ENCODE measurements at places on chromosomes 5 and 9. TPM values are rescaled to one million over a fixed set of nuclear protein-coding genes. Genes with fewer than 3 reads are reported as not detected.

DNA sequence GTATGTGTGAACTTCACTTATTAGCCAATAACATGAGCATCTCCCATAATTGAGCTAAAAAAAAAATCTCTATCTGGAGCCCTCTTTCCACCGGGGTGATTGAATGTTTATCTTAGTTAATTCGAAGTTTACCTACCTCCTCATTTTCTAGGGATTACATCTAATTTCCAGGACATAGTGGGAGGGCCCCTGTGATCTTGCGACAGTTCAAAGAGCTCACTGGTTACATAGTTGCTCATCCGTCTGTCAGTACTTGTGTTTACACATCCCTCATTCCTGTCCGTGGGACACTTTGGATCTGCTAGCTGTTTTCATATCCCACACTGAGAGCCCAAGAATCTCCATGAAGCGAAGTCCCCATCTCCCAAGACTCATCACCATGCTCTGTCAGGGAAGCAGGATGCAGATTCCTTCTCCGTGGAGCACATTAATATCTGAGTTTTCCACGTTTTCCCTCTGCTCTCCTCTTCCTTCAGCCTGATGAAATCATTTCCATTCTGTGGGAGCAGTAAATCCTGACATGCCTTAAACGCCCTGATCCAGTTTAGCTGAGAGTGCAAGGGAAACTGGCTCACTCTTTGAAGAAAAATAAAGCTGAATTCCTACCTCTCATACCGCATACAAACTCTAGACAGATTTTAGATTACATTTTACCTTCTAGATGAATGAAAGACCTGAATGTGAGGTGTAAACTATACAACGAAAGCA, 10.2 kb upstream of the SFXN1 start:
- no peak for DNase-seq

GRCh38 chr5:3542158-3542557, 53.5 kb upstream of the IRX1 start:
- no peak for DNase-seq

GRCh38 chr5:76537073-76537543, 86.1 kb downstream of the F2RL2 start:
- no peak for DNase-seq

DNA sequence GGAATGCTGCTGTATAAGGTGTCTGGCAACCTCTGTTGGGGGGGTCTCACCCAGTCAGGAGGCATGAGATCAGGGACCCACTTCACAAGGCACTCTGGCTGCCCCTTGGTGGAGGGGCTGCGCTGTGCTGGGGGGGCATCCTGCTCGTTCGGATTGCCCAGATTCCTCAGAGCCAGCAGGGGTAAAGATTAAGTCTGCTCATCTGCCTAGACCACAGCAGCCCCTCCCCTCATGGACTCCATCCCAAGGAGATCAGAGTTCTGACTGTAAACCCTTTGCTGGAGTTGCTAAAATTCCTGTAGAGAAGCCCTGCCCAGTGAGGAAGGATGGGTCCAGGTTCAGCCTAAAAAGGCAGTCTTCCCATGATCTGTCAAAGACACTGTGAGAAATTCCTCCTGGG, 262.0 kb upstream of the C9orf72 start:
- DNase-seq, result no peak

GRCh38 chr9:98922721-98923435, 20.8 kb upstream of the COL15A1 start:
- no peak for DNase-seq

Gene FRRS1L
- polyA plus RNA-seq, result not detected

Data from naive thymus-derived CD4-positive, alpha-beta T cell (primary cell).